ENCODE measurements at places on chromosomes 4 and X.

- DNase-seq = no peak
These were observed 3.6 kb downstream of the SLC10A6 start for GRCh38 chr4:86845593-86845992.

DNA sequence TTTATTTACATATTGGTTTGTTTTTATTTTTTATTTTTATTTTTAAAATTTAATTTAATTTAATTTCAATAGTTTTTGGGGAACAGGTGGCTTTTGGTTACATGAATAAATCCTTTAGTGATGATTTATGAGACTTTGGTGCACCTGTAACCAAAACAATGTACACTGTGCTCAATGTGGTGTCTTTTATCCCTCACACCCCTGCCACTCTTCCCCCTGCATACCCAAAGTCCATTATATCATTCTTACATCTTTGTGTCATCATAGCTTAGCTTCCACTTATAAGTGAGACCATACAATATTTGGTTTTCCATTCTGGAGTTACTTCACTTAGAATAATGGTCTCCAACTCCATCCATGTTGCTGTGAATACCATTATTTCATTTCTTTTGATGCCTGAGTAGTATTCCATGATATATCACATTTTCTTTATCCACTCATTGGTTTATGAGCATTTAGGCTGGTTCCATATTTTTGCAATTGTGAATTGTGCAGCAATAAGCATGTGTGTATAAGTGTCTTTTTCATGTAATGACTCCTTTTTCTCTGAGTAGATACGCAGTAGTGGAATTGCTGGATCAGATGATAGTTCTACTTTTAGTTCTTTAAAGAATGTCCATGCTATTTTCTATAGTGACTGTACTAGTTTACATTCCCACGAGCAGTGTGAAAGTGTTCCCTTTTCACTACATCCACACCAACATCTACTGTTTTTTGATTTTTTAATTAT lies 157.1 kb downstream of the CPXCR1 start:
- DNase-seq = no peak

- no peak for DNase-seq
These were observed 419.7 kb downstream of the TRAM1L1 start for GRCh38 chr4:116665716-116666115.

DNA sequence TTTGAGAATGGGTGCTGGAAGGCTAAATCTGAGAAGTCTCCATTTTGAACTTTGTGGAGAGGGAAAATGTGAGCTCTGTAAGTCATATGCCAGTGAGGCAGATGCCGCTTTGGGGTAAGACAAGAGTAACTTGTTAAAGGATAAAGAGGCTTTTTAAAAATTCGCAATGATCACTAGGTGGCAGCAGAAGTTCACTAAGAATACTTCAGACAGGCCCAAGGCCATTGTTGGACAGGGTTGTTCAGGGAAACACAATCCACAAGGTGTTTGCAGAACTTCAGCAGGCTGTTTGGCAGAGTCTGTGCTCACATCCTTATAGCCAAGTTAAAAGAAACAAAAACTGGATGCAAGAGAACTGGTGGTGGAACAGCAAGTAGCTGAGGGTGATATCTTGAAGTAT lies 13.7 kb upstream of the PIGA start:
- DNase-seq = peak; percentile 35

DNA sequence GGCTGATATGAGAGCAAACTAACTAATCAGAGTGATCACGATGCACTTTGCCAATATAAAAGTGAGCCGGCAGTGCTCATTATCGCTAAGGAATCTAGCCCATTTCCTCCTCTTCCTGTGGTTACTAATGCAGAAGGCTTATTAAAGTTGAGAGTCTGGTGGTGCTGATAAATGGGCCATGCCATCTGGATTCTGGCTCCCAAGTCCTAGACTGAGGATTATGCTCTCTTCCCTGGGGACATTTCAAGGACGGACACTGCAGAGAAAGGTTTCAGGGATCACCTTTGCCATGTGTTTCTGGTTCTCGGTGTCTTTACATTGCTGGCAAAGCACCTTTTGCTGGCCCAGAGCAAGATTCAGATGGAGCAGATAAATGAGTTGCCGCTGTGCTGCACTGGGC lies 85.3 kb downstream of the RTL5 start:
- DNase-seq = no peak

DNA sequence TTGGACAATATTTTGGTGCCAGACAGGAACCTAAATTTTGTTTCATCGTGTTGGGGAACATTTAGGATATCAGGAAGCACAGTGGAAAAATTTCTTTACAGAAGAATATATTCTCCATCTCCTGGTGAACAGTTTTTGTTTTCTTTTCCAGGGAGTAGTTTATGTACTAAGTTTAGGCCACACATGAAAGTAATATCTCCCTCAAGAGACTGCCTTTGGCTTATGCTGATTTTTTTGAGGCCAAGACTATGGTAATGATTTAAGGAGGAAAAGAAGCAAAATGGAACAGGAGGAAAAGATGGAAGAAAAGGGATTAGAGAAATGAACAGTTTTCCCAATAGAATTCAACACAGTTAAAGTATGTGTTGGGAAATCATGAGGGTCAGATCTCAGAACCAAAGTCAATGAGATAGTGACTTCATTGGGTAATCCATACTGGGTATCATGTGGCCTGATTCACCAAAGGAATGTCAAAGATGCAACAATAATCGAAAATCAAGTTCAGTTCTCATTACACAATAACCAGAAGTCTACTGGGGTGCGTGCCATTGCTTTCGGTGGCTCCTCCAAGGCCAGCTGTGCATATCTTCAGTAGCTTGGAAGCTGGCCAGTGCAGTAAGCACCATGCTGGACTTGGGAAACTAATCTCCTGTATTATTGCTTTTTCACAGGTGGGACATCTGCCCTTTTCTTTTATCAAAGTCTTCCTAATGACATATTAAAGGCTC lies 234.8 kb downstream of the COL25A1 start:
- no peak for DNase-seq

GRCh38 chrX:23012162-23012561 lies 12.4 kb downstream of the DDX53 start:
- no peak for DNase-seq

GRCh38 chr4:17763931-17764330 lies 17.5 kb downstream of the FAM184B start:
- no peak for DNase-seq

DNA sequence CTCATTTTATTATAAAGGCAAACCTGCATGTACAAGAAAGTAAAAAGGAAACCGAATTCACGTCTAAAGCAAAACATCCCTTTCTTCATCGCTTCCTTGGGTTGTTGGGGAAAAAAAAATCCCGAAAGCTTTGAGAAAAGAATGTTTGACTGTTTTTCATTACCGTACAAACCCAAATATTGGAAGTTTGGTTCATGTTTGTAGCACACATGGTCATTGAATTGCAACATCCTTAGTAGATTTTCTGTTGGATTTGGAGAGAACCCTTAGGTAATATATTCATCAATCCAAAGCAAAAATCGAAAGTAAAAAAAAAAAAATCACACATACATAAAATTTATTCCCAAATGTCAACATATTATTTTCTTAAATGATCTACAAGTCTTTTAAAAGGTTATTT lies 420.3 kb downstream of the MAPK10 start:
- no peak for DNase-seq
